Smooth muscle cell of the umbilical artery (primary cell): ENCODE measurements at places on chromosomes 16 and 17. TPM values are rescaled to one million over a fixed set of nuclear protein-coding genes. Genes with fewer than 3 reads are reported as not detected.

Gene NPB
- total RNA-seq: 0.51 and 1.5 TPM in 2 replicates

Gene PIK3R5
- total RNA-seq: not detected in 2 replicates

Gene ARL16
- 17.8 and 19.4 TPM in 2 replicates for total RNA-seq

Gene RSKR
- 7.7 and 13.2 TPM in 2 replicates for total RNA-seq

Gene MGAT5B
- total RNA-seq: 0.89 and 1.4 TPM in 2 replicates

Gene TMEM235
- total RNA-seq: not detected in 2 replicates
